ENCODE measurements at places on chromosomes 7 and 10.
A peak's percentile ranks its signal among the peaks of the same experiment; 100 is the strongest.

DNA sequence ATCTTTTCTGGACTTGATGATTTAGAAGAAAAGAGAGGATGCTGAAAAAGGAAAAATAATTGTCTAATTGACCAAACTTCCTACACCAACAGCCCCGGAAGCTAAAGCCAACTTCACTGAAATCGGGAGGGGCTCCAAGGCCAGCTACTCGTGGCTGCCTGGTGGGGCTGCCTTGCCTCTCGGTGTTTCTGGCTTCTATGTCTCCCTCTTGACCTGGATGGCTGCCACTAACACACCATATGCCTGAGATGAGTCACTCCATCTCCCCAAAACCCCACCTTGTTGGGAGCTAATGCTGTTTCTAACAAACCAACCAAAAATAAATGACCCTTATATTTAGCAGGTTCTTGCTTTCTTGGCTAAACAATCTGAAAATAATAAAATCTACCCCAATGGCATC, 87.6 kb upstream of the AFAP1L2 start:
- no peak for DNase-seq

DNA sequence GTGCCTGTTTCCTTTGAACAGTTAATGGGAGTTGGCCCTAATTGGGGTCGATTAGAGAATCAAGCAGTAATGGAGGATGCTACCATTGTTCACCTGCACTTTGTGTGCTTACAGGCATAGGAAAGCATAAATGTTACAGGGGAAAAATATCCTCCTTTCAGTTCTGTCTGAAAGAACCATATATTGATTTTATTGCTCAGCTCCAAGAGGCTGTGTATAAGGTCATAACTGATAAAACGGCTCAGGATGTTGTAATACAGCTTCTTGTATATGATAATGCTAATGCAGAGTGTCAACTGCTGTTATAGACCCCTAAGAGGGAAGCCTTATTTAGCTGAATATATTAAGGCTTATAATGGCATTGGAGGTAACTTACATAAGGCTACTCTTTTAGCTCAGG, 32.9 kb upstream of the AKR1C2 start:
- peak; percentile 82 for DNase-seq

- DNase-seq = no peak
These were observed 5.2 kb upstream of the ASCC1 start for GRCh38 chr10:72221278-72221677.

DNA sequence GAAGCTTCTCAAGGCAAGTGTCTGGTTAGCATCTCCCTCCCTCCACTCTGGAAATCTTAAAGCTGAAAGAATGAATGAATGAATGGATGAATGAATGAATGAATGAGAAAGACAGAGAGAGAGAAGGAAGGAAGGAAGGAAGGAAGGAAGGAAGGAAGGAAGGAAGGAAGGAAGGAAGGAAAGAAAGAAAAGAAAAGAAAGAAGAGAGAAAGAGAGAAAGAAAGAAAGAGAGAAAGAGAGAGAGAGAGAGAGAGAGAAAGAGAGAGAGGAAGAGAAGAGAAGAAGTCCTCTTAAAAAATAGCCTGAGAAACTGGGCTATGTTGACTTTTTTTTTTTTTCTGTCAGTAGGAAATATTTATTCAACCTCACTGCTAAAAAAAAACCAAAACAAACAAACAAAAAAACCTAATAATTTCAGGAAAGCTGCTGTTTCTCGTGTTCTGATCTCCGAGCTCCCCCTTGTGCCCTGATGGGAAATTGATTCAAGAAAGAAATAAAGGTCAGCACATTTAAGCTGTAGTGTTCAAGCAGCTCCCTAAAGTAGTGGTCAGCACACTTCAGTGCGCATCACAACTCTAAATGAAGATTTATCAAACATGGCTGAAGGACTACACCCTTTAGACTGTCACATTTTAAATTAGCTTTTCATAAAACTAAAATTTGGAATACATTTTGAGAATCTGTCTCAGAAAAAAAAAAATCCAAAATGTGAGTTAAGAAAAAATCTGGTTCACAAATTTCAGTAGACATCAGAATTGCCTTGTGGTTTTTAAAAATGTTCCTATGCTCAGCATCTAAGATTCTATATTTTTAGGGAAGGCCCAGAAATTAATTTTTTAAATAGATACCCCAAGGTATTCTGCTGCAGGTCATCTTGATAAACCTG, 154.3 kb downstream of the ELAPOR2 start:
- DNase-seq = peak; percentile 12

GRCh38 chr7:87448388-87448787, 27.1 kb downstream of the ABCB4 start:
- DNase-seq = peak; percentile 86

DNA sequence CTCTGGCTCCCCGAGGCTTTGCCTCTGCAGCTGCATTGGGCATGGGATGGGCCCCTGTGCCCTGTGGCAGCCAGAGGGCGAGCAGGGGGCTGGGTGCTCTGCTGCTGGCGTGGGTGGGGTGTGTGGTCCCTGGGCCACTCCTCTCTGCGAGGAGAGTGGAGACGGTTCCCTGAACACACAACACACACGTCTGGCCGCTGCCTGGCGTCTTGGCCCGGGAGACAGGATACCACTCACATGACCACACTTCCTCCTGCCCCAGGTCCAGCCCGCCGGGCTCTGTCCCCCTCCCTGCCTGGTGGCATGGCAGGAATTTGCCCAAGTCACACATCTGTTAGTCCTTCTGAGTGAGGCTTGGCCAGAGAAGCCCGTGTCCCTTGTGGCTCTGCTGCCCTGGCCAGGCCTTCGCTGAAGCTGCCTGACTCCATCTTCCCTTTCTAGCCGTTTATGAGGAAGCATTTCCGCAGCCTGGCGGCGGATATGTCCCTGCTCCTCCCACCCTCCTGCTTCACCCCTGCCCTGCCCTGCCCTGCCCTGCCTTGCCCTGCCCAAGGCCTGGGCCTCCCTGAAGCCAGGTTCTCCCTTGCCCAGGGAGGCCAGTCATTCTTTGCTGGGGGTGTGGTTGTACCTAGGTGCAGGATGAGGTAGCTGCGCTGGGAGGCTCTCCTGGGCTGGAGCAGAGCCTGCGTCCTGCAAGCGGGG, 3.0 kb downstream of the BRI3 start:
- no peak for DNase-seq

DNA sequence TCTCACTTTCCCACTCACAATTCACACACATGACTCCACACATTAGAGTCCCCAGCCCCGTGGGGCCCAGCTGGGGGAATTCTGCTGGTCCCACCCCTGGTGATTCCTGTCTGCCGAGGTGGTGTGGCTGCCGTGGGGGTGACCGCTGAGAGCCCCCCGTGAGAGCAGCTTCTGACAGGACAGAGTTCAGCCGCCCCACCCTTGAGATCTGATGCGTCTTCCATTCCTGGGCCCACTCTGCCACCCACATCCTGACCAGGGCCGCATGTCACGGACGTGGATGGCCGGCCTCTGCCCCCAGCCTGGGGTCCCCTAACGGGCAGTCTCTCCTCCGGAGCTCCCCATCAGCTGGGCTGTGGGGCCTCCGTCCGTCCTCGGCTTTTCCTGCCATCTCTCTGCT, 240.1 kb upstream of the PITRM1 start:
- no peak for DNase-seq

- no peak for DNase-seq
These were observed at the start of gene CARD11 for GRCh38 chr7:3043544-3044371. CARD11 (minus strand) TSS chr7:3043867; CDS start chr7:2958506, 85,361 bp downstream.

GRCh38 chr7:151601521-151602305, 82.0 kb upstream of the RHEB start:
- DNase-seq = no peak

DNA sequence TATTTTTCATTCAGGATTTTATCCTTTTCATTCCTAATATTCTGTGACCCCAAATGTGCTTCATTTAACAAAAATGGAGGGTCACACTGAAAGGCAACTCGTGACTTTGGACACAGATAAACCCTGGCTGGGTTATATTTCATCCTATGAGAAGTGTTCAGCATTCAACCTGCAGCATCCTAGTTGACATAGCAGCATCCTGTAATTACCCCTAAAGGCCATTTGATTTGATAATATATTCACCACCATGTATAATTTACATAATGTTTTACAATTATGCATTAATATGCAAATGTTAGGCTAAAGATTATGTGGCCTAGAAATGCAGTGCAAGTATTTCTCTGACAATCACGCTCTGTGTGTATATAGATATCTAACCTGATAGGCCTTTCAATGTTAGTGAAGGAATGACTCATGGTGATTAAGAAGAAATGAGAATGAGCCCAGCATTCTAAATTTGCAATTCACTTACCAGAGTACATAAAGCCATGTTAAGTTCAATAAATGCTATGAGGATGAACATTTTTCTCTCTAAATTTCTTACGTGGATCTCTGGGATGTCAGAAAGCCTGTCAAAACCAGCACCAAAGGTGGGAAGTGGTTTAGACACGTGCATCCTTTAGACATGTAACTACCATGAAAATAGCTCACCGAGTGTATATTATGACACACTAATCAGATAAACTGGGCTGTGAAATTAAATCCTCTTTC, 337.7 kb upstream of the AOAH start:
- DNase-seq = no peak

DNA sequence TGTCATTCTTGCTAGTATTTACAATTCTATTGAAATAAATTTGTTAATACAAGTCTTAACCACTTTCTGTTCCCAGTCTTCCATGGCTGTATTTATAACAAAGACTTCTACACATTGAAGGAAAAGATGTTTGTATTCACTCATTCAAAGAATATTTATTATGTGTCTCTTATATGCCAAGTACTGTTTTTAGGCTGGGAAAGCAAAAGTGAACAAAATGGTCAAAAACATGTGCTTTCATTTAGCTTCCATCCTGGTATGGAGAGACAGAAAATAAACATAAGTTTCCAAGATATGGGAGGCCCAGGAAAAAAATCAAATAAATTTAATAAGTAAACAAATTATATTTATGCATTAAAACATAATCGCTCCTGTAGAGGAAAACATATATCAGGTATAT, 22.9 kb downstream of the CPED1 start:
- DNase-seq = no peak

DNA sequence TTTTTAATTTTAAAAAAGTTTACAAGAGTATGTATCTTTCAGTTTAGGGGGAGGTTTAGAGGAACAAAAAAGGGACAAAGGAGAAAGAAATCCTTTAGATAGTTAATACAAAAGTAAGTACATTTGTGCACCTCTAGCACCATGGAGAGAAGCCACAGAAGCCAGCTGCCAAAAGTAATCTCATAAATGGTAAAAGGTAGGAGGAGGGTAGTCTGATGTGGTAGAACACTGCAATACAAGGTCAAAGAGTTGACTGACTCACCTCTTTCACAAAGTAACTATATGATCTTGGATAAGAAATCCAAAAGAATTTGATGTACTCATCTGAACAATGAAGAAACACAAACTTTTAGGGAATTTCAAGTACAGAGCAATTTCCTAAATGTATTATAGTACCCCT, 68.1 kb downstream of the CNOT4 start:
- DNase-seq = no peak

- no peak for DNase-seq
These were observed 44.0 kb downstream of the TARP start for GRCh38 chr7:38229386-38229785.

GRCh38 chr7:134945691-134946090, 40.6 kb upstream of the AGBL3 start:
- no peak for DNase-seq

- peak; percentile 45 for DNase-seq
These were observed 72.5 kb downstream of the MICALL2 start for GRCh38 chr7:1386623-1387220.

GRCh38 chr7:463817-464453, 55.7 kb downstream of the PDGFA start:
- no peak for DNase-seq

GRCh38 chr7:103396471-103396870, 49.0 kb downstream of the PSMC2 start:
- DNase-seq = no peak

- DNase-seq = no peak
These were observed 164.6 kb downstream of the PTPRN2 start for GRCh38 chr7:158422887-158423560.

- peak; percentile 30 for DNase-seq
These were observed 136.6 kb downstream of the CHN2 start for GRCh38 chr7:29331163-29331562.

- DNase-seq = no peak
These were observed 444.7 kb downstream of the MAGI2 start for GRCh38 chr7:79008786-79009185.

GRCh38 chr7:151736403-151736909, 140.5 kb downstream of the PRKAG2 start:
- DNase-seq = peak; percentile 79

- DNase-seq = no peak
These were observed 38.2 kb downstream of the MKLN1 start for GRCh38 chr7:131365838-131366237.

- no peak for DNase-seq
These were observed 52.3 kb upstream of the TRIM24 start for GRCh38 chr7:138407792-138408191.

- no peak for DNase-seq
These were observed 10.7 kb upstream of the PCBD1 start for GRCh38 chr10:70899096-70899495.

GRCh38 chr10:63670291-63670898, 149.2 kb downstream of the REEP3 start:
- DNase-seq = no peak

GRCh38 chr10:10854725-10855124, 162.9 kb upstream of the CELF2 start:
- DNase-seq = no peak

GRCh38 chr10:1233031-1233430, 176.8 kb downstream of the WDR37 start:
- no peak for DNase-seq

GRCh38 chr7:77606562-77606961, 69.5 kb downstream of the PTPN12 start:
- no peak for DNase-seq

DNA sequence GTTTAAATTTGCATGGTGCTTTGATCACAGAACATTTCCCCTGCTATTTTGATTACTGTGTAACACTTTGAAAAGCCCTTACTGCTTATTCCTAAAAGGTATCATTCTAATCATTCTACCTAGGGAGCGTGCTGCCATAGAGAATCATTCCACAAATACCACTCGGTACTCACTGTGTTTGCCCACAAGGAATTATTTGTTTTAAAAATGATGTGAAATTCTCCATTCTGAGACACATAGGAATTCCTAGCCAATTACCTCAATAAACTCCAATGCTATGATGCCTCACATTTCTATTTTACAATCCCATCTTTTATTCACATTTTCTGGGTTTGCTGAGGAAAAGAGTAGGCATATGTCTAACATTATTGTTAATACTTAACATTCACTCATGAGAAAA, 16.2 kb upstream of the TES start:
- DNase-seq = no peak

- no peak for DNase-seq
These were observed 169.4 kb upstream of the ADO start for GRCh38 chr10:62635127-62635526.

DNA sequence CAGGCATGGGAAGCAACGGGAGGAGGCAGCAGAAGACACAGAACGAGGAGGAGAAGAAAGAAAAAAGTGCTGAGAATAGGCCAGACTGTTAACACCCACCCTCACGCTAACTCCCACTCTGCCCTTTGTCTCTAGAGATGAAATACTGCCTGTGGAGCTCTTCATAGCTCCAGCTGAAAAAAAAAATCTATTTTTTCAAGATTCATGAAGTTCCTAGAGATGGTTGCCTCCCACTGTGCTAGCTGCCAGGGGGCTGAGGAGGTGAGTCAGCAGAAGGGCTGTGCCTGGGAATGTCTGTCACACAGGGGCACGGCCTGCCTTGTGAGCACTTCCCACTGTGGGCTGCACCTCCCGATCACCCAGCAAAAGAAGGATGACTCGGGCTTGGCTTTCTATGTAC, 144.5 kb downstream of the RNF216 start:
- no peak for DNase-seq

- no peak for DNase-seq
These were observed 9.2 kb upstream of the SP8 start for GRCh38 chr7:20795881-20796280.
